Stimulated activated CD8-positive, alpha-beta memory T cell treated with anti-CD3 and anti-CD28 coated beads, Interleukin-4, amount 100 ng/mL, for 48 hours (primary cell): ENCODE measurements at places on chromosomes 7 and 10.
A peak's percentile ranks its signal among the peaks of the same experiment; 100 is the strongest.

- DNase-seq = no peak
These were observed 8.5 kb downstream of the LAT2 start for GRCh38 chr7:74218343-74218698.

DNA sequence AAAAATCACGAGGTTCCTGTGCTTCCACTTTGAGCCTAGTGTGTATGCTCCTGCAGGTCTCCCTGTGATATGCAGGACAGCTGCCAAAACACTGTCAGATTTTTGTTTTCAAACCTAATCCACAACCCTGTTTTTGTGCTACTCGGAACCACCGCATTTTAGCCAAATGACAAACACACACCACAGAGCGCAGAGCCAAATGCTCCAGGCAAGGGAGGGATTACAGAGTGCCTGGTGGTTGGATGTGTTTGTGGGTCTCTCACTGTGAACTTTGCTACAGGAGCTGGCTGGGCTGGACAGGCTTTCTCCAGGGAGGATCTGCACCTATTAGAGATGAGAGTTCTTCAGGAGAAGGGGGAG lies 5.7 kb upstream of the RBM28 start:
- no peak for DNase-seq

GRCh38 chr7:139570119-139570518 lies 46.6 kb downstream of the CLEC2L start:
- peak; percentile 10 for DNase-seq

DNA sequence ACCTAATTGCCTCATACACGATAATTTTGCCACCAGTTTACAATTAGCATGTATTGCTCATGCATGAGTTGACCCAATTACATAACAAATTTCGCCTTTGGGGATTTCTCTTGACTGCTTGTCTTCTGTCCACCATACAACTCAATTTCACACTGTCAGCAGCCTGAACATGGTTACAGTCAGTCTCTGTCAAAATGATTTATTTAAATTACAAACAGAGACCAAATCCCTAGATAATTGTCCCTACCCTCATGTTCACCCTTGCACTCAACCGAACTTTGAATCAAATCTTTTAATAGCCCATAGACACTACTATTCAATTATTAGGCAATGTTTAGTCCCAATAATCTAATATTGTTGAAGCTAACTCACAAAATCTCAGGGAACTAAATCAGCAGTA lies 59.7 kb upstream of the NEBL start:
- DNase-seq = no peak

DNA sequence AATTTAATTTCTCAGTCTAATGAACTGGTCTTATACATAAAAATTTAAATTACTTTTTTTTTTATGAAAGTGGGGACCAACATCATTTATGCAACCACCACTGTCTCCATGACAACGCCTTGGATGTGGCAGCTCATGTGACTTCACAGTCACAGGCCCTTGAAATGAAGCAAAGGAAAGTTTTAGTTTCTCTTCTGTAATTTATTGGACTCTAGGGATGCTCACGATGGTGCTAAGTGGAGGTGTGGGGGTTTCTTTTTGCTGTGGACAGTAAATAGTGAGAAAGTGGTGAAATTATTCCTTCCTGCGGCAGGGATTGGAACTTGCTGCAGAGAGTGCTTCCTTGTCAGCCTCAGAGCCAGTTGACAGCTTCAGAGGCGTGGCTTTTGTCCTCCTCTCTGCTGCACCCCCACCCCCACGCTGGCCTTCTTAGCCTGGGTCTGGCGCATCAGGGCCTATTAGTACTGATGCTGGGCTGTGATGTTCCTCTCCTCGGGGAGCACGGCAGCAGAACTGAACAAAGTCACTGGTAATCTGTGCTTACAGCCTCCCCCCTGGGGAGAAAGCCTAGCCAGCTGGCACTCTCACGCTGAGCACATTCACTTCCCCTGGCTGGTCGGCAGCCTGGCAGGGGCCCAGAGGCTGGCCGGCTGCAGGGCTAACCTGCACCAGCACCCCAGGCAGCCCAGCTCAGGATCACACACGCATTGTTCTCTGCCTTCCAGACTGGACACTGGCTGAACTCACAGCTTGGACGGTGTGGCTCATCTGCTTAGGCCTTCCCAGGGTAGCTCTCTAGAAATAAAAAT lies 517.5 kb upstream of the GALNT17 start:
- no peak for DNase-seq

DNA sequence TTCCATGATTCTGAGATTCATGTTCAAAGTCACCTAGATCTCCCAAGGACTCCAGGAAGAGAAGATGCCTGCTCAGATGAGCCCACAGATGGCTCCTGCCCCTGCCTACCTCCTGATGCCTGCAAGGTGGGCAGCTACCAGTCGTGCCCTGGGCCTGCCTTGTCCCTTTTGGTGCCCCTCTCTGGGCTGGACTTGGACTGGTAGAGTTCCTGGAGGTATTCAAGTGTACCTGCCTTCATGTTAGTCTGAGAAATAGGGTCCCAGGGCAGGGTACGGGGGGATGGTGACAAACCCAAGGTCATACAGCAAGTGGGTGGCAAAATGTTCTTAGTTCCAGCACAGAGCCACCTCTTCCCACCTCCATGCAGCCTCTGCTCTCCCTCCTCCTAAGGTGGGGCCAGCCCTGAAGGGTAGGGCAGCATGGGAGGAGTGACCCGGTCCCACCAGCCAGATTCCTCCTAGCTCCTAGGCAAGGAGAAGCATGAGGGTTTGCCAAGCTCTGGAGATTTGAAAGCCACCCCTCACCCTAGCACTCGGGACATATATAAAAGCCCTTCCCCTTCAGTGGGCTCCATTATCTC lies 80.8 kb upstream of the UNC5B start:
- no peak for DNase-seq

DNA sequence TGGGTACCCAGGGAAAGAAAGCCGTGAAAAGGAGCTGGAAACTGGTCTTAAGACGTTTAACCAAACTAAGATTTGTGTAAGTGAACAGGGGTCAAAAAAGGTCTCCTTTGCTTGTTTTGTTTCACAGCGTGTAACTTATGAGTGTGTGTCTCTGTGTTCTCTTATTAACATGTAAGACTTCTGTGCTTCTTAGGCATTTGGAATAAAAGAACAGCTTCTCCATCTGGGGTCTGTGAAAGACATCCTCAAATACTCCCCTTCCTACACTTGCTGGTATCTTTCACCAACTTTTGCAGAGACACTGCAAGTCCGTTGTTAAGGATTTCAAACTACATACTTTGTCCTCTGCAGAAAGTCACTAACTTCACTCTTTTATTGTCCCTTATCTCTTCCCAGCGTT lies 615 bp upstream of the NEUROD6 start:
- DNase-seq = no peak

DNA sequence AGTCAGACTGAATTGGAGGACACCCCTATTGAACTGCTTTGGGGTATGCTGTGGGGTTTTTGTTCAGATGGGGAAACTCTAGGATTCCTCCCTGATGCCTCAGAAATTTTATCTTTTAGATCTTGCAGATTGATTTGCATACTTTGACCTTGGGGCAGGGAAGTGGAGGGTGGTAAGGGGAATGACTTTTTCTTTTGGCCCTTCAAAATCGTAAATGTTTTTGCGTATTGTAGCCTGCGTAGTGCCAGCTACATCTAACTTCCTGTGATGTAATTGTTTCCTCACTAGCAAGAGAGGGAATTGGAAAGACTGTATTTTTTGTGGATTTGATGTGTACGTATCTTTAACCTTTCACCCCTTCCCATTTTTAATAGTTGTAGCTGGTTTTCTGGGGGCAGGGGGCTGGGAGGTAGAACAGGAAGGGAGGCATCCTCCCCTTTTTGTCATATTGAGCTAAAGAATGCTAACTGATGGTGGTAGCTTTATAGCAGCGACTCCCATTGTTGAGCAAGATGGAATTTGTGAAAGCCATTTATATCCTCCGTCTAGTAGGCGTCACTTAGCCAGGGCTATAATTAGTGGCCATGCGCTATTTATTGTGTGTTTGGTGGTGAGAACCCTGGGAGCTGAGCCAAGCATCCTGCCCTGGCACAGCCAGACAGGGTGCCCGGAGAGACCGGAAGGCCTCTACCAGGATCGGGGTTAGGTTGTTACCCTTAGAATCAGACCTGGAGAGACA lies 11.3 kb downstream of the DUSP5 start:
- DNase-seq = no peak

DNA sequence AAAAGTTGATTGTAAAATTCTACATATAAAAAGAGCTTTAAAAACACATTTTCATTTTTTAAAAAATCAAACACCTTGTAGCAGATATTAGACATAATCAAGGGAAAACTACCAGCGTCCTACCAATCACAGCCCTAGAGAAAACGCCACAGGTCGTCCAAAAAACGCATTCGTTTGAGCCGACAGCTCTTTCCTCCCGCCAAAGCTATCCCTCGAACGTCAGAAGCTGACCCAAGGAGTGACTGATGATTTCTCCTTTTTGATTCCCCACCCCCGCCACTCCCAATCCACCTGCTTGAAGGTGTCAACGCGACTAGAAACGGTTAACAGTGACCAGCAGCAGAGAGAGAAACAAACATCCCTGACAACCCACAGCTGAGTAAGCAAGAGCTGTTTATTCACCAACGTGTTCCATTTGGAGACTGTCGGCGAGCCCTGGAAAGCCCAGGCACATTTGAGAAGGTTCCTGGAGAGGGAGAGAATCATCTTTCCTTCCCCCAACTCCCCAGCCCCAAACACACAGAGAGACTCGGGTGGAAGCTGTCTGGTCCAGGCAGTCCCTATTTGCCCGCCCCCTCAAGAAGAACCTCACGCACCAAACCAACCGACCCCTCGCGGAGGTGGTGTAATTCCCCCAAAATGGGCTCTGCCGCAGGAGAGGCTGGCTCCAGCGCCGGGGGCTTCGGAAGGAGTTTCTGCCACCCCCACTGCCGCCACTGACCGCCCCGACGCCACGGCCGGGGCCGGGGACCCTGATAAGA lies 622 bp downstream of the CPEB3 start:
- DNase-seq = peak; percentile 55

DNA sequence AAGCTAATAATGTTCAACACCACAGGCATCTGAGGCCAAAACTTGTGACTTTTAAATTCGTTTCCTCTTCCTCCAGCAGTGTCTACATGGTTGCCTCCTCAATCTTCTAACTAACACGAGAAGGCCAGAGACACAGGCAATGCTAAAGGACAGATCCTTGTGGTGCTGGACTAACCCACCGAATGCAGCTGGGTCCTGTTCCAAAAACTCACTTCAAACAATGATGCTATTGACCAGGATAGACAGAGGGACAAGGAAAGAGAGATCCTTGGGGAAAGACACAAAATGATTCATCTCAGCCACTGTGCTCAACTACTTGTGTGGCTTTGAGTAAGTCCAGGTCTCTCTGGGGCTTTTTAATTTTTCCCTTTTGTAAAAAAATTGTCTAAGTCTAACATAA lies 107.6 kb downstream of the KCNMA1 start:
- DNase-seq = no peak

DNA sequence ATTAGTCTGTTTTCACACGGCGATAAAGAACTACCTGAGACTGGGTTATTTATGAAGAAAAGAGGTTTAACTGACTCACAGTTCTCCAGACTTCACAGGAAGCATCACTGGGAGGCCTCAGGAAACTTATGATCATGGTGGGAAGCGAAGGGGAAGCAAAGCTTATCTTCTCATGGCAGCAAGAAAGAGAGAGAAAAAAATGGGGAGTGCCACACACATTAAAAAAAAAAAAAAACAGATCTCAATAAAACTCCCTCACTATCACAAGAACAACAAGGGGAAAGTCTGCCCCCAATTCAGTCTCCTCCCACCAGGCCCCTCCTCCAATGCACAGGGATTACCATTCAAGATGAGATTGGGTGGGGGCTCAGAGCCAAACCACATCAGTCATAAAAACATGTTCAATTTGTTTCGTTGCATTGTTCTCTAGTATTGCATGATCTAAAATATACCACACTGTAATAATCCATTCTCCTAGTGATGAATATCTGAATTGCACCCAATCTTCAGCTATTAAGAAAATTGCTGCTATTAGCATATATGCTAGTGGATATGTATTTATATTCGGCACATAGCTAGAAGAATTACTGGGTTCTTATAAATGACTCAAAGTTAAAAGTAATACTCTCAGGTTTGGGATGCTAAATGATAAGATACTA lies 328.9 kb upstream of the KCND2 start:
- DNase-seq = no peak
